ENCODE measurements at places on chromosomes 5 and 9. TPM values are rescaled to one million over a fixed set of nuclear protein-coding genes. Genes with fewer than 3 reads are reported as not detected.

- no peaks in the 10 kb centered on the region for H3K4me1 ChIP-seq
- no peak overlapping the region for H3K27ac ChIP-seq
- no peak overlapping the region for H3K4me3 ChIP-seq
Observed at GRCh38 chr5:88746438-88746882, 136.5 kb downstream of the MEF2C start.

GRCh38 chr5:103260951-103261350 lies 2.4 kb downstream of the MACIR start:
- H3K27me3 ChIP-seq: no peaks in the 10 kb centered on the region
- no peaks in the 10 kb centered on the region for H3K36me3 ChIP-seq
- peaks cover 9% of the 10 kb centered on the region for H3K4me1 ChIP-seq
- DNase-seq: no peak
- no peak overlapping the region for H3K27ac ChIP-seq

CDKN2B-AS1 gene
- 0.30 TPM for total RNA-seq

DNA sequence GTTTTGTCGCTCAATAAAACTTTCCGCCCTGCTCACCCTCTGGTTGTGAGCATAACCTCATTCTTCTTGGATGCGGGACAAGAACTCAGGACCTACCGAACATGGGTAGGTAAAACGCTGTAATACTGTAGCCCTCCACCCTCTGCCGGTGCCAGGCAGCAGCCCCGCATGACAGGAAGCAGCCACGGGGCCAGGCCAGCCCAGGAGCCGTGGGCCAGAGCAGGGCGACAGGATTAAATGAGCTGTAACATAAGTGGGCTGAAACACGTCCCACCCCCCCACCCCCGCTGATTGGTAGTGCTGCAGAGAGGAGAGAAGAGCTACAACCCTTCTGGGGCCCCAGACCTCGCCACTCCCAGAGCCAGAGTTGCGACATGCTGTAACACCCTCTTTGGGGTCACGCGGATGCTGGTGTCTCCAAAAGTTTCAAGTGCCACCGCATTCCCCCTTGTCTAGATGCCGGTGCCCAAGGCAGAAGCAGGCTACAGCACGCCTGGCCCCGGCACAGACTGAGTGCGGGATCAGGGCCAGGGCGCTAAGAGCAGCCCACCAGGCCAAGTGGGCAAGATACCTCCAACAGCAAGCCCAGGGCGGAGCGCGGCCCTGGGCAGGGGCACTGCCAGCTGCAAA lies 81.8 kb downstream of the FBXW11 start:
- no peak overlapping the region for H3K4me3 ChIP-seq
- H3K4me1 ChIP-seq: no peaks in the 10 kb centered on the region
- H3K27ac ChIP-seq: no peak overlapping the region

- H3K4me3 ChIP-seq: no peak overlapping the region
- DNase-seq: no peak
- H3K36me3 ChIP-seq: no peaks in the 10 kb centered on the region
Observed at GRCh38 chr5:33075731-33076130, 364.6 kb downstream of the NPR3 start.

DNA sequence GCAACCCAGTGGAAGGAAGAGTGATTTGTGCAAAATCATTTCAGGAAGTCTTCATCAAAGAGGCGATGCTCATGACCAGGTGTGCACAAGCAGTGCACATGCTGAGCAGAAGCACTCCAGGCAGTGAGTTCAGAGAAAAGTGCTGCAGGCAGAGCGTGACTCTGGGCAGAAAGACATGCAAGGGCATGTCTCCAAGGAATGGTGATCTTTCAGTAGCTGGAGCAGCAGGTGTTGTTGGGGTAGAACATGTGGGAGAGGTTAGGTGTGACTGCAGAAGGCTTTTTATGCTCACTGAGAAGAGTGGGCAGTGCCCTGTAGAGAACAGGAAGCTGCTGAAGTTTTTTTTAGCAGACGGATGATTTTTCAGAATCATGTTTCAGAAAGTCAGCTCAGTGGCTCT lies 545.4 kb upstream of the TLE4 start:
- H3K4me1 ChIP-seq: no peaks in the 10 kb centered on the region
- no peak overlapping the region for H3K27ac ChIP-seq
- no peaks in the 10 kb centered on the region for H3K36me3 ChIP-seq
- H3K4me3 ChIP-seq: no peak overlapping the region
- H3K27me3 ChIP-seq: no peaks in the 10 kb centered on the region
- DNase-seq: no peak

DNA sequence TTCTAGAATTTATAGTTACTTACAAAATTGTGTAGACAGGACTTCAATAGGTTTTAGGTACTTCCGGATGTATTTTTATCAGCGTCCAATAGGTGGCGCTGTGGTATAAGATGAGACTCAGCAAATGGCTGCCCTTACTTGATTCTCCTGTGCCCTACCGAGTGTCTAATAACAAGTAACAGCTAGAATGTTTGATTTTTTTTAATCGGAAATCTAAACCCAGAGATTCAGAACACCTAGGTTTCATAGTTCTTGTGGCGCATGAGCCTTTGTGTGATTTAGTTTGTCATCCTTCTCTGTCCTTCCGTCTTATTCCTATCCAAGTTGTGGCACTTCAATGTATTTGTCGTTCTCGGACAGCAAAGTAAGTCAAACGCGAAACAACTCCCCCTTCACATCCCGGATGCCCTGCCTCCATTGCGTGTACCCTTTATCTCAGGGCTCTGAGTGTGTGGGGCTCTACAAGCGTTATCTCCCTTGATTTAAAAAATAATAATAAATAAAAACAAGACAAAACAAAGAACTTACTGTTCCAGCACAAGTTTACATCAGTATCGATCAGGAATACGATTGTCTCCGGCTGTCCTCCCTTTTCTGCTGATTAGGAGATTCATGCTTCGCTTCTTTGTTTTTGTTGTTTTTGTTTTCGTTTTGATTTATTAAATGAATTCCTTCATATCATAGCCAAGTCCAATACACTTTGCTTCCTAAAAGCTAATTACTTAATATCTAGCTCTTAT lies 50.7 kb upstream of the SLC30A5 start:
- H3K4me1 ChIP-seq: no peaks in the 10 kb centered on the region
- DNase-seq: peak; percentile 58
- H3K4me3 ChIP-seq: peak overlapping the region; percentile 54

- no peak for DNase-seq
- H3K4me3 ChIP-seq: no peak overlapping the region
- H3K27me3 ChIP-seq: no peaks in the 10 kb centered on the region
- no peaks in the 10 kb centered on the region for H3K4me1 ChIP-seq
- H3K27ac ChIP-seq: no peak overlapping the region
Observed at GRCh38 chr5:23242891-23243290, 264.5 kb upstream of the PRDM9 start.

DNA sequence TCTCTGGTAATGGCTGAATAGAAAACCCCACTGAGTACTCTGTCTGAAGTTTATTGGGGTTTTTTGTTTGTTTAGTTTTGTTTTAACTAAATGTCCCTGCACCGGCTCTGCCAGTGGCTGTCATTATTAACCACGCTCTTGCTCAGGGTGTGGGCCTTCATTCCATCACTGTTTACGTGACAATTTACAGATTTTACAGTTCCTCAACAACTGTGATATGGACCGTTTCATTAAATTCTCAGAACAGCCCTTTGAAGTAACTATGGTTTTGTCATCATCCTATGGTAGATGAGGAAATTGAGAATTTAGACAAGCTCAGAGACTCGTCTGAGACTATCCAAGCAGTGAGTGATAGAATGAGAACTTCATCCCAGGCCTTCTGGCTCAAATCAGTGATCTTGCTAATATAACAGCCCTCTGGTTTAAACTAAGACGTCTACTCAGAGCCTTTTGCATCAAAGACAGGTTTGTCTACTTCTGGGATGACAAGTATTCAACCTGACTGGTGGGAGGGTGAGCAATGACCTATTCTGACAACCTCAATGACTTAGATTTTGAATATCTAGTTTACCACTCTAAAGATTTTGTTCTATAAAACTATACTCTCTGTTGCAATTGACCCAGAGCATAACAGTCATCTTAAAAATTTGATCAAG lies 77.3 kb upstream of the MAP3K1 start:
- peaks cover 42% of the 10 kb centered on the region for H3K4me1 ChIP-seq
- no peak overlapping the region for H3K4me3 ChIP-seq
- no peaks in the 10 kb centered on the region for H3K36me3 ChIP-seq

DNA sequence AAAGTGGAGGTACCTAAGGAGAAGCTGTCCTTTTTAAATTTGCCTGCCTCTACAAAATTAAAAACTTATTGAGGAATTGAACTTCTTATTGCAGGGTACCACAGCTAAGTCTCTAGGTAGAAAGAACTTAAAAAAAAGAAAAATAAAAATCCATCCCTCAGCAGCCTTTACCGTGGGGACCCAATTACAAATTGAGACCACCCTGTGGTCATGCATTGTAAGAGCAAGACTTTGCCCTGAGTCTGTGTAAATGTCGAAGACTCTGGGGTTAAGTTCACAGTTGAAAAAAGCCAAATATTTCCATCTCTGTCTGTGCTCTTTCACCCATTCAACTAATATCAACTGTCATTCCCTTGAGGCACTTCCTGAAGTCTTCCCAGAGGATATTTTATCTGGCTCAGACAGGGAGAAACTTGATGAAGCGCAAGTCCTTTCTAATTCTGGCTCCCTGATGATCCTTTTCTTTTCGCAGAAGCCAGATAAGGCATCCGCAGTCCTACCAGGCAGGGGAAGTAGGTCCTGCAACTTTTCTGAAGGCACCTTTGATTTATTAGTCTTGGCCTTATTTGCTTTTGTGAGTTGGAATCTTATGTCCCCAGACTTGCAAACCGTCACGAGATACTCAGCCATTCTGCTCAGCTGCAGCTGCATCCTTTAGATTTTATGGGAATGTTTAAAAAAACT lies 323.8 kb upstream of the WWC1 start:
- no peak for DNase-seq
- no peaks in the 10 kb centered on the region for H3K27me3 ChIP-seq
- H3K4me1 ChIP-seq: no peaks in the 10 kb centered on the region

DNA sequence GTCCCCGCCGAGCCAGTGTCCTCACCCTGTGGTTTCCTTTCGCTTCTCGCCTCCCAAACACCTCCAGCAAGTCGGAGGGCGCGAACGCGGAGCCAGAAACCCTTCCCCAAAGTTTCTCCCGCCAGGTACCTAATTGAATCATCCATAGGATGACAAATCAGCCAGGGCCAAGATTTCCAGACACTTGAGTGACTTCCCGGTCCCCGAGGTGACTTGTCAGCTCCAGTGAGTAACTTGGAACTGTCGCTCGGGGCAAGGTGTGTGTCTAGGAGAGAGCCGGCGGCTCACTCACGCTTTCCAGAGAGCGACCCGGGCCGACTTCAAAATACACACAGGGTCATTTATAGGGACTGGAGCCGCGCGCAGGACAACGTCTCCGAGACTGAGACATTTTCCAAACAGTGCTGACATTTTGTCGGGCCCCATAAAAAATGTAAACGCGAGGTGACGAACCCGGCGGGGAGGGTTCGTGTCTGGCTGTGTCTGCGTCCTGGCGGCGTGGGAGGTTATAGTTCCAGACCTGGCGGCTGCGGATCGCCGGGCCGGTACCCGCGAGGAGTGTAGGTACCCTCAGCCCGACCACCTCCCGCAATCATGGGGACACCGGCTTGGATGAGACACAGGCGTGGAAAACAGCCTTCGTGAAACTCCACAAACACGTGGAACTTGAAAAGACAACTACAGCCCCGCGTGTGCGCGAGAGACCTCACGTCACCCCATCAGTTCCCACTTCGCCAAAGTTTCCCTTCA lies 1.4 kb downstream of the GLIS3 start:
- peak overlapping the region; percentile 79 for H3K4me3 ChIP-seq
- DNase-seq: no peak
- no peak overlapping the region for H3K27ac ChIP-seq
- H3K27me3 ChIP-seq: peaks cover 7% of the 10 kb centered on the region
- H3K36me3 ChIP-seq: no peaks in the 10 kb centered on the region

DNA sequence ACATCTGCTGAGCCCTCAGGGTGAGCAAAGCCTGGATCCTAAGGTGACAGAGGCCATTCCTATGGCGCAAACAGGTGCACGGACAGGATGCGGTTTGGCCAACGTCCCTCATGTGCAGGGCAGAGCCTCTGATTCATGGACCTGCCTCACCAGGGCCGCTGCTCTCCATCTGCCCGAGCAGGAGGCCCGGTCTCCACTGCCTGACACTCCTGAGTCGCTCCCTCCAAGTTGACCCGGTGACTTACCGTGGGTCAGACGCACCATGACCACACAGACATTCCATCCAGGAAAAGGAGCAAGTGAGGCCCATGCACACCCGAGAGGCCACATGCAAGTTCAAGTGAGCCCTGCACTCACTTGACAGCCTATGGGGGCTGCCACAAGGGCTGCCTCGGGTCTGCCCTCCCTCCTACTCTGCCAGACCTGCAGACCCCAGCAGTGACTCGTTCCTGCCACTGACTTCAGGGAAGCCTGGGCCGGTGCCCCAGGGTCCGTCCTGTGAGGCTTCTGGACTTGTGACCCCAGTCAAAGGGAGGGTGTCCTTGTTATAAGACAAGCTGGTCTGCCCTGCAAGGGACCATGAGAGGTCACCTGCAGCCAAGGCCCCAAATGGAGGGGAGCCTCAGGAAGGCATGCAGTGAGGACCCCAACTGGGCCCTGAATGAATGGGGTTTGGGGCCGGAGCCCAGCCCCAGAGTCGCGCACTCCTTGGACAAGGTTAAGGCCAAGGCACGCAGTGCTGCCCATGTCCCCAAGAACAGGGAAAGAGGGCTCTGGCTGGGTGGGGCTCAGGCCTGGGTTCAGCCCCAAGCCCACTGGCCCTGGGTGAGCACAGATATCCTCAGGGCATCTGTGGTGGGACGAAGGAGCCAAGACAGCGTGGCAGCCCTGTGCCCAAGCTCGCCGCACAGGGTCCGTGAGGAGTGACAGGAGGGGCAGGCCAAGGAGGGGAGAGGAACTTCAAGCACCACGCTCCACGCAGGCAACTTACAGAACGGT lies 10.1 kb downstream of the BRD3OS start:
- H3K36me3 ChIP-seq: peaks cover 70% of the 10 kb centered on the region
- H3K4me1 ChIP-seq: no peaks in the 10 kb centered on the region
- DNase-seq: no peak
- no peak overlapping the region for H3K4me3 ChIP-seq
- H3K27ac ChIP-seq: no peak overlapping the region

IFNA13 gene
- total RNA-seq: not detected

DNA sequence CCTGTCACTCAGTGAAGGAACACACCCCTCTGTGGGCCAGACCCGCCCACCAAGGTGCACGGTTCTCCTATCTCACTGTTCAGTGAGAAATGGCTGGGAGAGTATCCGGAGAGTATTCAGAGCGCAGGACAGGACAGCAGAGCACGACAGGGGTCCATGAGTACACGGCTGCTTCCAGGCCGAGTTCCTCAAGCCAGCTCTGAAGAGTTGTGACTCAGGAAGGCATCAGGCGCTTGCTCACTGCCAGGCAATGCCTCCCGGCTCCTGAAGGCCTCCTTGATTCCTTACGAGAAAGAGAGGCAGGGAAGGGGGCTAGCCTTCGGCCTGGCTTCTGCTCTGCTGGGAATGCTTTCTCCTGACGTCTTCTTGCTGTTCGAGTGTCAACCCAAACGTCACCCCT lies 132.1 kb upstream of the PPP1R26 start:
- DNase-seq: no peak
- H3K4me3 ChIP-seq: no peak overlapping the region
- H3K4me1 ChIP-seq: no peaks in the 10 kb centered on the region
- H3K36me3 ChIP-seq: no peaks in the 10 kb centered on the region

- no peaks in the 10 kb centered on the region for H3K27me3 ChIP-seq
- no peak for DNase-seq
- no peak overlapping the region for H3K27ac ChIP-seq
- H3K4me3 ChIP-seq: no peak overlapping the region
- no peaks in the 10 kb centered on the region for H3K4me1 ChIP-seq
Observed at GRCh38 chr9:84411683-84412267, 71.2 kb upstream of the SLC28A3 start.
